ENCODE measurements at places on chromosomes 6 and 20.

DNA sequence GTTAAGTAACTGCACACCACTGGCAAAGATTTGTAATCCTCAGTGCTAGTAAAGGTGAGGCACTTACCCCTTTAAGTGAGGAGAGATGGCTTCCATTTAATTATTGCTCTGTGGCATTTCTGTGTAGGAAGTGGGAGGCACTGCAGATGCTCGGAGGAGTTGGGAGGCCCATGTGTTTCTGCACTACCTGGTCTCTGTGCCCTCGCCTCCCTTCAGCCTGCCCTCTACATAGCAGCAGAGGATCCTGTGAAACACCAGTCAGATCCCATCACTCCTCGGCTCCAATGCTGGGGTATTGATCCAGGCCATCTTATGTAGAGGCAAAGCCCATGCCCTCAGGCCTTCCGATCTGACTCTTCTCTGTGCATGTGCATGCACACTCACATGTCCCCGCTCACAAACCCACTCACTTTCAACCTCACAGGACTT is 67.0 kb downstream of the SLX4IP start:
- peak; percentile 3 for DNase-seq

DNA sequence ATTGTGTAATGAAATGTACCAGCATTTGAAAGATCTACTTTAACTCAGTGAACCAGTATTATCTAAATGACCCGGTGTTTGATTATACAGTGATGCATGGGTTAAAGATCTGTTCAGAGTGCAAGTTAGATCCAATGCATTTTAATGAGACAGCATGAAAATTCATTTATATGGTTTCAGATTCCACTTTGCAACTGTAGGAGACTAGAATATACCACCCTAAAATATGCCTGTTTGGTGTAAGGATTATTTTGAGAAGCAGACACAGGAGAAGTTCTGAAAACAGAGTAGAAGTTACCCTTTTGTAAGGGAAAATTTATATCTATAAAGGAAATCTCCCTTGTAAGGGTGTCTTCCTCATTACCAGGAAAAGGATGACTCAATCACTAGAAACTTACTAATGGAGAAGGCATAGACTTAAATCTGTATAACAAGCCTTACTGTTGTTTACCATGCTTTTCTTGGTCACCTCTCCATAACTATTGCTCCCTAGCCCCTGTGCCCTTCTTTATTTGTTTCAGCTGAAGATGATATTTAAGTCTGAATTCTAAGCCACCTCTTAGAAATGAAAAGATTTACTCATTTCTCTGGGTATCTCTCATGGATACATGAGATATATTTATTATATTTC is 105.4 kb downstream of the NCOA3 start:
- DNase-seq = no peak

DNA sequence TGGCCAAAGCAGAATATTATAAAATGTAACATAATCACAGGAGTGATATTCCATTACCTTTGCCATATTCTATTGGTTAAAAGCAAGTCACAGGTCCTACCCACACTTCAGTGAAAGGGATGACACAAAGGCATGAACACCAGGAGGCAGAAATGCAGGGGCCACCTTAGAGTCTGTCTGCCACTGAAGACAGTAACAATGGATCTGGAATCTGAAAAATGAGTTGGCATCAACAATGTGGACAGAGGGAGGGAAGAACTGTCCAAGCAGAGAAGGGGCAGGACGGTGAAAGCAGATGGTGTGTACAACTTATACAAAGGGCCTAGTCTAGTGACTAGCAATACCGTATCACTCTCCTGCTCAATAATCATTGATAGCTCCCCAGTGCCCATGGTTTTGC is 6.6 kb upstream of the LPIN3 start:
- DNase-seq = no peak

GRCh38 chr6:130859161-130859867 is 32.1 kb downstream of the SMLR1 start:
- no peak for DNase-seq

GRCh38 chr20:44523746-44524145 is 1.9 kb upstream of the SERINC3 start:
- no peak for DNase-seq

- DNase-seq = no peak
These were observed 613.1 kb downstream of the EPHA7 start for GRCh38 chr6:92806254-92806653.

DNA sequence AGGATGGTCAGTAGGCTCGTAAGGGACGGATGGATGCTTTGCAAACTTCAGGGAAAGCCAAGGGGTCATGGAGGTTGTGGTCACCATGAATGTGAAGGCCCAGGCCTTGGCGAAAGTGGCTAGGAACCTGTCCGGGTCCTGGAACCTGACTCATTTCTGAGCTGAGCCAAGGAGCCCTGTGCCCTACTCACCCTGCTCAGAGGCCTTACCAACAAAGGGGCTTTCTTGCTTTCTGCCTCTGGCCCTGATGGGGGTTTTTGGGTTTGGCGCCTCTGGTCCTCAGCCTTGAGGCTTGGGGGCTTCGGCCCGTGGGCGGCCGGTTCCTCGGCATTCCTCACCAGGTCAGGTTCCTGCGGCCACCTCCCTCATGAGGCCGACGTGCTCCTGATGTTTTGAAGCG is 155.1 kb downstream of the DTNBP1 start:
- DNase-seq = no peak

DNA sequence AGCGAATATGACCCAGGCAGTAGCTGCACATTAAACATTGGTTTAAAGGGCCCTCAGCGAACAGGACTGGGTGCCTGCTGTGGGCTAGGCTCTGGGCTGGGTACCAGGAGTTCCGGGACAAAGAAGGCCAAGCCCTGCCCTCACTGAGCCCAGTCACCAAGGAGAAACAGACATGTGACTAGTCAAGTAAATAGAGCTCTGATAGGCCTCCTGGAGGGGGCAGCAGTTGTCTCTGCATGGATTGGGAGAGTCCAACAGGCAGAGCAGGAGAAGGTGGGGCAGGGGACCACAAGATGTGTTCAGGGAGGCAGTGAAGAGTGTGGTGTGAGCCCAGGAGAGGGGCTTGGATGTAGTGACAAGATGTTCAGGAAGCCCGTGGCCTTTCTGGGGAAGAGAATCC is 3.1 kb downstream of the HM13 start:
- no peak for DNase-seq

GRCh38 chr6:147618927-147619326 is 110.4 kb downstream of the SAMD5 start:
- no peak for DNase-seq

DNA sequence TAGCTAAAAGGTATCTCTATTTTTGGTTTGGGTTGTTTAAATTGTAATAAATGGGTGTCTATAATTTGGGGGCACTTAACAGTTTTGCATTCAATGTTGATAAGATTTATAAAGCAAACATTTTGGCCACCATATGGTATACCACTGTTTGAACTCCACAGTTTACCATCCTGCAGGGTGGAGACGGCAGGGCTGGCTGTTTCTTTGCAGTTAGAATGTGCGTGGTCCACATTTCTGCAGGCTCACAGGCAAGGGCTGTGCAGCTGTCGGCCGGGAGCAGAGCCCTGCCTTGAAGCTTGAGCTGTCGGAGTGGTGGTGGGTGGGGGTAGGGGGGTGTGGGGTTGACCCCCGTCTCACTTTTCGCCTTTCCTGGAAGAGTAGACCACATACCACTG is 135.9 kb downstream of the CDH4 start:
- no peak for DNase-seq

DNA sequence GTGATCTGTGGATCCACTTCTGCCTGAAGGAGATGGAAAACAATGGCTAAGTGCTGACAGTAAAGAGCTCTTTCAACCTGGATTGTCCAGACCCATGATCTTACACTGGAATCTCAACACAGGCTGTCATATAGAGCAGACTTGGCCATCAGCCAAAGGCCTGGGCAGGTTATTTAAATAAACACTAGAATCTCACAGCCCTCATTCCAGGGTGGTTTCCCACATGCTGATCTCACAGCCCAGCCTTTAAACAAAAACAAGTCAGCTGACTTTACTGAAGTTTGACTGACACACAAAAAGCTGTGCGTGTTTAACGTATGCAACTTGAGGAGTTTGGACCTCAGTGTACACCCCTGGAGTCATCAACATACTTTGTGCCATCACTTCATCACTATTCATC is 28.4 kb downstream of the SYNDIG1 start:
- DNase-seq = no peak

DNA sequence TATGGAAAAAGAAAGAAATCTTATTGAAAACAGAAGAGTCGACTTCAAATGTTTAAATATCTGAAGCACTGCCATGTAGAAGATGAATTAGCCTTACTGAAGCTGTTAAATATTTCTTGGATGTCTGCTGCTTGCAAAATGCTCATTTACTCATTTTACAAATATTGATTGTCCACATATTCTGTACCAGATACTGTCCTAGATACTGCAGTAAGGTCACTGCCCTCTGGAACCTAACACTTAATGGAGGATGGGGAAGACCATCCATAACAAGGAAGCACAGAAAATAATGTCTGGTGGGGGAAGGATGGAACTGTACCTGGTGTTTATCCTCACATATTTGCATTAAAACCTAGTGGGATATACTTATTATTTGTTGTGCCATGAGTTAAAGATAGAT is 99.0 kb downstream of the RCAN2 start:
- no peak for DNase-seq

DNA sequence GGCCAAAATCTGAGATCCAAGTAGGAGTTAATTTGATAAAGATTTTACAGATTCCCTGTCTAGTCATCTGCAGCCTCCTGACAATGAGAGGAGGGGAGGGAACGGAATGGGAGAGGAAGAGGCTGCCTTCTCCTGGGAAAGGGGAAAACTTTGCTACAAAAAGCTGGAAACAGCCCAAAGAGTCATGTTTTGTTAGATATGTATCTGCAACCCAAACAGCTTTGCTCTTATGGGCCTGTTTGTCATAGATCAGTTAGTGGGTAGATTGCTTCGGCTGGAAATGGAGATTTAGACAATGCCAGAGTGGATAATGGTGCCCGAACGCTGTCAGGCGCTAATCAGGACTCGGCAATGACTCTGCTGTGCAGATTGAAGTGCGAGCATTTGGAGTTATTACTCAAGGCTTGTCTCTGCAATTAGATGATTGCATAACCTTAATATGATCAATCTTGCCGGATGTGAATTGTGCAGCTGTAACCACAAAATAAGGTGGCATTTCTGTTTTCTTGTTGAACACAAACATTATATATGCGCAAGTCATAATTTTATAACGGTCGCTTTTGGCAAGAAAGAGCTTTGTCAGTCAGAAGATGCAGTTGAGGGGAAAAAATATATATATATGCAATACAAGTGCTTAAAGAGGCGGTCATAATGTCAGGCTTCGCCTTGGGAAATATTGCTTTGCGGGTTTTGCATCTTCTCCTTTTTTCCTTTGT is 92.4 kb upstream of the MAFB start:
- DNase-seq = no peak

DNA sequence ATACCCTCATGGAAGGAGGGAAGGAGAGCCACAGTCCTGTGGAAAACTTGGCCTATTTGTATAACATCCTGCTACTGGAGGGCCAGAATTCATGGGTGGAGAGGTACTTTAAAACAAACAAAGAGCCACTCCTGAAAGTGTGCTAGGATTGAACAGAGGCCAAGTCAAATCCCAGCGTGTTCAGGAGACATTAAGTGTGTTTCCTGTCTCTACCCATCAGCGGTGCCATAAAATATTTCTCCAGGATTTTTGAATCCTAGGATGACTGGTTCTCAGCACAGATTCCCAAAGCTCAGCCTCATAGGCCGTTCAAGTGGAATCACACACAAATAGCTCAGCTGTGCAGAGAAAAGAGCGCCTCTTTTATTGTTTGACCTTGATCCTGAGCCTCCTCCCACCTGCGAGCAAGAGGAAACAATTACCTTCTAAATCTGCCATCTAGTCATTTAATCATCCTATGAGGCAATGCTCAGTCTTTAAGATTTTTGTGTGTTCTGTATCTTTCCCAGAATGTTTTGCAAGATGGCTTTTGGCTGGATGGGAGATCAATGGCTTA is 31.8 kb upstream of the RALGAPA2 start:
- DNase-seq = no peak

DNA sequence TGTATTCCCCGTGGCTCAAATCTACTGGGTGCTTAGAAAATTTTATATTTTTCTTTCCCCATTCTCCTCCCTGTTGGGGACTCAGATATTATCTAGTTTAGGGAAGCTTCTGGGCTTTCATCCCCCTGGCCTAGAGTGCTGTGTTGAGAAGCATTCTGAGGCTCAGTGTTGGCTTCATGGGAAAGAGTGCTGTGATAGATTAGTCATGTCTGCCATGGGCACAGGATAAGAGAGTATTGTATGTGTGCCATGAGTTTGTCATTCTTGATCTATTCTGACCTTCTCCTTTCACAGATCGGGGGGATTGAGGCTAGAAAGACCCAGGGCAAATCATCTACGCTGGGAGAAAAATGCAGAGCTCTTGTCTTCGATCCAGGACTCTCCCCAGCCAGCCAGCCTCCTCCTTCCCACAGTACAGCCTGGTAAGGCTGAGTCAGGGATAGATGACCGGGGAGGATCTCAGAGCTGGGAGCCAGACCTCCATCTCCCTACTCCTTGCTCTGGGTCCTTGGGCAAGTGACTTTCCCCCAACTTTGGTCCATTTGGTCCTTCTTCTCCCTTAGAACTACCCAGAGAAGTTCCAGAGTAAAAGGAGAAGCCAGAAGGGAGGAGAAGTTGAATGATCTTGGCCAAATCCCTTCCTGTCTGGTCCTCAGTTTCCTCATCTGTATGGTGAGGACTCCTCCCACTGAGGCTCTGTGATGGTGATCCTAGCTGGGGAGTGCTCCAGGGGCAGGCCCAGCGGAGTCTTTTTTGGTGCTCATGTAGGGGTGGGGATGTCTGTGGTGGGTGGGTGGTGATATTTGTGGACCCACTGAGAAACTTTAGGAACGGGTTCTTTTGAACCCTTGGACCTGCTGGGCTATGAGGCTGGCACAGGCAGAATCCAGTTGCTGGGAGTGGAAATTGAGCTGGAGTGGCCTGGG is 5.0 kb downstream of the SRC start:
- no peak for DNase-seq

GRCh38 chr20:58692579-58693225 is at the start of gene NPEPL1:
TSS of gene NPEPL1 (plus strand) at chr20:58692800. CDS start at chr20:58692901, 101 bp downstream.
- DNase-seq = peak; percentile 74

GRCh38 chr6:7276199-7276524 is 36.8 kb downstream of the SSR1 start:
- no peak for DNase-seq

GRCh38 chr6:119511024-119511423 is 161.5 kb upstream of the MAN1A1 start:
- no peak for DNase-seq

GRCh38 chr6:93219447-93219846 is 199.9 kb downstream of the EPHA7 start:
- DNase-seq = no peak

DNA sequence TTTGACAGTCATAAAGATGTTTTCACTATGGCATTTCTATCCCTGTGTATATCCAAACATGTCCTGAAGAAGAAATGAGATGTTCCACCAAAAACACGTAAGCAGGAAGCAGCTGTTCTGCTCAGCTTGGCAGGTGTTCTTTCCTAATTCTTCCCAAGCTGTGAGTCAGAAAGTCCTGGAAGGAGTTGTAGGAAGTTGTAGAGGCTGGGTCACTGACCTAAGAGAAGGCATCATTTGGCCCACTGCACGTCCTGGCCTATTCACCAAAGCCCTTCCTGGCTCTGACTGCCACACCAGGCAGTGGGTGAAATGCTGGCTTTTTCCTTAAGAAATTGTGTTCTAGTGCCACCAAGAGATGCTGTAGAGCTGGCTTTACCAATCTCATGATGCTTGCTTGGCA is 40.3 kb downstream of the STX11 start:
- no peak for DNase-seq

- no peak for DNase-seq
These were observed 33.9 kb upstream of the TBC1D20 start for GRCh38 chr20:496126-496696.
